ENCODE measurements at places on chromosomes 11 and 22. TPM values are rescaled to one million over a fixed set of nuclear protein-coding genes. Genes with fewer than 3 reads are reported as not detected.

WNT7B gene
- total RNA-seq: 0.64 TPM

MMP13 gene
- total RNA-seq: not detected

NRIP3 gene
- 20.9 TPM for total RNA-seq

- no peak for DNase-seq
Measured at GRCh38 chr11:68667511-68668500, 16.5 kb upstream of the GAL start.

GRCh38 chr11:107991868-107992414 lies 16.8 kb upstream of the CUL5 start:
- no peak for DNase-seq

DNA sequence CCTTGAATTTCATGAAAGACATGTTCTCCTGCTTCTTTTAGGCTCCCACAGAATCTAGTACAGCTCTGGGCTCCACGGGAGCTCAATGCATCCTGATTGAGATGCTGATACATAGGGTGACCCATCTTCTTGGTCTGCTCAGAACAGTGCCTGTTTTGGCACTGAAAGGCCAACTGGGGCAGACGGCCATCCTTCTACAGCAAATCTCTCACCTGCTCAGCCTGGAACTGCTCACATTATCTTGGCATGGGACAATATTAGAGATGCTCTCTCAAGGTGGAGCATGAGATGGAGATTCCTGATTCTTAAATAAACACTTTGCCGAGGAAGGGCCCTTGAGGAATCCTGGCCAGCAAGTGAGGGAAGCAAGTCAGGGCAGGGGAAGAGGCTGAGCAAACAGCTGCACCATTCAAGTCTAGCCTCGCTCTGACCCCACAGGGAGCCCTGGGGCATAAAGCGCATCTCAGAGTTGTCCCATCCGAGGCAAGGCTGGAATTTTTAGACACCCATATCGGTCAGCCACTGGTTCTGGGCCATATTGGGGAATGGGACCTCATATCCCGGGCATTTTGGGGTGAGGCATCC lies 58.4 kb upstream of the CSNK2A3 start:
- DNase-seq: no peak

- no peak for DNase-seq
Measured at GRCh38 chr11:119664063-119664572, 64.9 kb downstream of the NECTIN1 start.

DNA sequence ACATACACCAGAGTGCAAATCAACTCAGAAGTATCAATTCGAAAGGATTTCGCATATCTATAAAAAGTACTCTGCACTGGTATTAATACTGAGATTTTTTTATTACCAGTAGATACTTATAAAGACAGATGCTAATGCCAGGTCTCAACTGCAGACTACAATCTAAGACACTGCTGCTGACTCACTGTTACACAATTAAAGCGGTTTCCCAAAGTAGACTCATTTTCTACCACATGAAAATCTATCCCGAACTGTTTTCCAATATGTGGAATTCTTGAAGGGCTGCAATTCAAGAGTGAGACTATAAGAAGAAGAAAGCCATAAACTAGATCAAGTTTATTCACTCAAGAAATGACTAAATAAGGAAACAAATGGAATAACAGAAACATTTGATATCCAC lies 57.2 kb upstream of the ARHGAP32 start:
- DNase-seq: peak; percentile 91

GRCh38 chr11:61766353-61766841 lies 14.0 kb downstream of the MYRF start:
- peak; percentile 63 for DNase-seq

DNA sequence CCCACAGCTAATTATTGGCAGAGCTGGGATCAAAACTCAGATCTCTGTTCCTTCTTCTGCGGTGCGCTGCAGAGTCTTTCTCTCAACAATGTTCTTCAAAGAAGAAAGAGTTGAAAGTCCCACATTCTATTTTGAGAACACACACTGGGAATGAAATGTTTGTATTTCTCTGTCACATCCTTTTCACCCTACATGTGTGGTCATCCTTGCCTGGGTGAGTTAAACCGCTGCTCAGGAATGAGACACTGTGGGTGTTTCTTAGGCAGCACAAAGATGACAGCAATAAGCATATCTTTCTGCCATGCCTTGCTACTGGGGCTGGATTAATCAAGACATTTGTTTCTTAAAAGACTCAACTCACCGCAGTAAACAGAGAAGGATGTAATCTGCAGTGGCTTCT lies 222.6 kb downstream of the LARGE1 start:
- DNase-seq: no peak

DNA sequence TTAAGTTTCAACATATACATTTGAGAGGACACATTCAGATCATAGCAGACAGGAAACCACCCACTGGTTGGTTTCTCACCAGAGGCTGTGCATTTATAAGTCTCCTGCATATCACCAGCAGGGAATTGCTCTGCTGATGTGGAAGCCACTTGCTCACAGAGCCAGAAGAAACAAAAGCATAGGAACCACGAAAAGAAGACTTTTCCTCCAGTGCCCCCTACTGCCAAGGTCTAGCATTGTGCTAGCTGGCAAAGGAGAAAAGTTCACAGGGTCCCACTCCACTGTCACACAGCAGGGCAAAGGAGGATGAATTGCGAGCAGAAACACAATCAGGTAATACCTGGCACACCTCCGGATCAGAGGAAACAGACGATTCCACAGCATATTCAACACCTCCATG lies 28.9 kb upstream of the ISX start:
- DNase-seq: no peak

- no peak for DNase-seq
Measured at GRCh38 chr11:134024420-134025081, 44.3 kb upstream of the JAM3 start.

DNA sequence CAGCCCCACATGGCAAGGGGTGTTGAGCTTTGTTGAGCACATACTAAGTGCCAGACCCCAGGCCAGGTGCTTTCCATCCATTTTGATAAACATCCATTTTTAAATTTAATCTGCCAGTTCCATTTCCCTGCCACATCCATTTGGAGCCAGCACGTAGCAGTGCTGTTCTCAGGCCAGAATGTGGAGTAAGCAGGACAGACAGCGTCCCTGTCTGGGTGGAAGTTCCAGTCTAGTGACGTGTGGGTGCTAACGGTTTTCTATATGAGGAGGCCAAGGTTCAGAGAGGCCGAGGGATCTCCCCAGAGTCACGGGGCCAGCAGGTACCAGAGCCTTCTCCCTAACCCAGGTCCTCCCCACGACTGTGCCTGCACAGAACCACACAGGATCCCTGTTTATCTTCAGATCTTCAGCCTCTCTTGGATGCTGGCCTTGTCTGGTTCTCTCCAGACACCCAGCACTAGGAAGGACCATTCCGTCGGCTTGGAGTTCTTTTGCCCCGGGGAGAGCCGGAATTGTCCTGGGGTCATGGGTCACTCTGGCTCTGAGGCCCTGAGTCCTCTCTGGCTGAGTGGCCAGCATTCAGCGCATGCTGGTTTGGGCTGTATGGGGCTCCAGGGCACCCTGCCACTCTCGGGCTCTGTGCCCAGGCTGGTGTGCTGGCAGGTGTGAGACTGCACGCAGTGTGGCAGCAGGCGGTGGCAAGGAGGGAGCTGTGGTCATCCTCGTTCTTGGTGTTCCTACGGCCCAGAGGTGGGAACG lies 63.6 kb upstream of the PPARA start:
- peak; percentile 85 for DNase-seq

Data from fibroblast of villous mesenchyme (primary cell).